ENCODE measurements at places on chromosomes 1 and 21.

- DNase-seq = no peak
These were observed 40.9 kb downstream of the SMYD2 start for GRCh38 chr1:214321705-214322453.

GRCh38 chr1:232627171-232627570 is 2.8 kb downstream of the SIPA1L2 start:
- no peak for DNase-seq

DNA sequence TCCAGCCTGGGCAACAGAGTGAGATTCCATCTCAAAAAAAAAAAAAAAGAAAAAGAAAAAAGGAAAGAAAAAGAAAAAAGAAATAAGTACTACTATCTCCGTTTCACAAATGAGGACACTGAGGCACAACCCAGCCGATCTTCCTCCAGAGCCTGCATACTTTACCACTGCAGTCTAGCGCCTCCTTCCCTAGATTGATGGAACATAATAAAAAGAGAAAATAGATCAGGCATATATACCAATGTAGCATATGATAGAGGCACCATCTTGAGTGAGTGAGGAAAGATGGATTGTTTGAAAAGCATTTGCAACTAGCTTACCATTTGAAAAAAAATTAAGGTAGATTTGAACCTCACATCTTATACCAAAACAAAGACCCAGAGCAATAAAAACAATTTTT is 5.2 kb upstream of the DPM3 start:
- DNase-seq = no peak

DNA sequence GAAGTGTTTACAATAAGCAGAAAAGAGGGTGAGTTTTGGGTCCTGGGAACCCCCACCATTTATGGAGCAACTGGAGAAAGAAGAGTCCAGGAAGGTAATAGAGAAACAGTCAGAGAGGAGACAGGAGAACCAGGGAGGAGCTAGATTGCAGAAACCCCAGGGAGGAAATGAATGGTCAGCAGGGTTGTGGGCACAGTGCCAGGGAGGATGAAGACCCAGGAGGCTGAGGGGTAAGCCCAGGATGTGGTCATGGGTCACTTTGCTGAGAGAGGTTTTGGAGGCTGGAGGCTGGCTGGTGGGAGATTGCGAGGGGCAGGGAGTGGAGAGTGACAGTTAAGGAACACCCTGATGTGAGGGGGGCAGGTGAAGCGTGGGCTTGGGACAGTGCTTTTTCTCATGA is 169.9 kb upstream of the CSF3R start:
- DNase-seq = no peak

DNA sequence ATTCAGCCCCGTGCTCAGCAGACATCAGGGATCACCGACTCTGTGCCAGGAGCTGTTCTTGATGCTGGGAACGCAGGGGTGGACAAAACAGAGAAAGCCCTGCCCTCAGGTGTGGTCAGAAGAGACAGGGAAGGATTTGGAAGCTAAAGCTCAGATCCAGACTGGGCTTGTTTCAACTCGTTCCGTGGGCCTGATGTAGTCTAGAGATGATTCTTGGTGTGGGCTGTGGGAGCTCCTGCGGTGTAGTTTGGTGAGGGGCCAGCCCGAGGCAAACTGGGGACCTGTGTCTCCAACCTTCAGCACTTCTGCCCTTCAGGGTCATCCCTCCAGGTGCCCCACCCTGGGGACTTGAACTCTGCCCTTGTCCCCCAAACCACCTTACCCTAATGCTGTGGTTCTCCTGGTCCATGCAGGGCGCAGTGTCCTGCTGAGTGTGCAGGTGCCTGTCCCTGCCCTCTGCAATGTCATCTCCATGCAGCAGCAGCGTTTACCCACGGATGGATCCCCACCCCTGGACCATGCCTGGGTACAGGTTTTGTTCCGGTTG is 17.3 kb upstream of the ABCG1 start:
- DNase-seq = no peak

Data from cortex of kidney (tissue), 1 donor.